ENCODE measurements at places on chromosomes 16 and 17. TPM values are rescaled to one million over a fixed set of nuclear protein-coding genes. Genes with fewer than 3 reads are reported as not detected.

The CTF1 gene
- 1.9 TPM for polyA plus RNA-seq

The IGSF6 gene
- polyA plus RNA-seq, result 0.32 TPM

The RMI2 gene
- 0.67 TPM for polyA plus RNA-seq

The PLEKHH3 gene
- 30.9 TPM for polyA plus RNA-seq

The RRAD gene
- polyA plus RNA-seq, result 10.6 TPM

The IGFALS gene
- 1.4 TPM for polyA plus RNA-seq
